CD4-positive, alpha-beta T cell treated with Interleukin-2 at 100 ng/mL for 4 hours (primary cell): ENCODE measurements at places on chromosomes 4 and X.

- no peak for DNase-seq
Measured at GRCh38 chr4:58553679-58554078, 1443.5 kb upstream of the IGFBP7 start.

DNA sequence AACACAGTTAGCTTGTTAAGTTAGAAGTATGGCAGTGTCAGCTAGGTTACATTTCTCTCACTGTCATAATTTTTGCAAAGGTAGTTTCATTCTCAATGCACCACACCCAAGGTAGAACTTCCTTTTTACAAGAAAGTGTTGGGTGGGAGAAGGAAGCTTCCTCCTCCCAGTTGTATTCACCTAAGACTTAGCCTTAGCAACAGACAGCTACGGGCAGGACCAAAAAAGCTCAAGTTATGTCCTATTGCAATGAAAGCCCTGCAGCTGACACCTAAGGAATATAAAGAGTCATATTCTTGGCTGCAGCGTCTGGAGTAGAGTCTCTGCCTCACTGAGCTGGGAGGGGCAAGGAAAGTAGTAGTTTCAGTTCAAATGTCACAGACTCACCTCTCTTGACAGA is 25.1 kb upstream of the PRDM8 start:
- DNase-seq, result peak; percentile 67

- DNase-seq, result no peak
Measured at GRCh38 chrX:139801397-139801813, 93.4 kb upstream of the MCF2 start.

GRCh38 chr4:80876810-80877209 is 153.7 kb upstream of the BMP3 start:
- DNase-seq, result no peak

DNA sequence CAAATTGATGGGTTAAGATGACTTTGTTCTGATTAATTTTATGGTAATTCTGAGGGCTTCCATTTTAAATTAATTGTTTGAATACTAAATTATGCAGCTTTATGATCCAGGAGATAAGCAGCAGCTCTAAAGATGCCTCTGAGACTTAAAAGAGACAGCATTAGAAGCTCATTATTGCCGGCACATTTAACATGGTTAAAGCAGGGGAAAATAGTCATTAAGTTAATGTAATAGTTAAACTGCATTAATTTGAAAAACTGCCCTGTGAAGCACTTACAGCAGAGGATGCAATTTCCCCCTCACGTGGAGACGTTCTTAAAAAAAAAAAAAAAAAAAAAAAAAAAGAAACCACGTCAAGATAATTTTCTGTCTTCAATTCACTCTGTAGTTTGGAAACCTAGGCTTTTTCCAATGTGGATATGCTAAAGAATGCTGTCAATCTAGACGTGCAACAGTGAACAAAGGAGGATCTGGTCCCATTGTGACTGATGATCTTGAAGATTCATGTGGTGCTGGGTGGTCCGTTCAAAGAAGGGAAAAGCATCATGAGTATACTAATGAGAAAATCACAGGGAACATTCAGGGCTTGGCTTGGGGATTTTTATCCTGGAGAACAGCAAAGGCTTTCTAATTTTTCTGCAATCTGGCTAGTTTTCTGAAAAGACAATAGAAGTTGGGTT is 440.6 kb upstream of the HS3ST1 start:
- no peak for DNase-seq

GRCh38 chrX:107323786-107324492 is 117.5 kb downstream of the DNAAF6 start:
- no peak for DNase-seq

DNA sequence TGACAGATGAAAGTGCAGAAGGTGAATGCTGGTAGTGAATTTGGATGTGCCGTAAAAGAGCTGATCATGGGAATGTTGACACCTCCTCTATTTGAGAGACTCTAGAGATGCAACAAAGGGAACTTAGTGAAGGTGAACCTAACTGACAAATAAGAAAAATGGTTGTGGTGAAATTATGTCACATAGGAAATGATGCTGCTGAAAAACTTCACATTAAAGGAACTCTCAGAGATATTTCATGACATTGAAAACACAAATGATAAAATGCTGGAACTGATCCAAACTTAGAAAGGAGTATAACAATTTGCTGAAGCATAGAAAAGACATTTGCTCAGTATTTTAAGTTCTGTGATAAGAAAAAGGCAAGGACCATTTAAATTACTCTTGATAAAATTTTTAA is 31.9 kb downstream of the MGAT4D start:
- DNase-seq, result no peak

GRCh38 chrX:118773782-118774181 is 46.4 kb downstream of the IL13RA1 start:
- no peak for DNase-seq
